Stimulated activated CD8-positive, alpha-beta memory T cell treated with anti-CD3 and anti-CD28 coated beads, Interleukin-2, amount 100 ng/mL, for 1 hour (primary cell): ENCODE measurements at places on chromosomes 4 and X.

GRCh38 chrX:136850441-136851175 lies 29.9 kb downstream of the RBMX start:
- no peak for DNase-seq

DNA sequence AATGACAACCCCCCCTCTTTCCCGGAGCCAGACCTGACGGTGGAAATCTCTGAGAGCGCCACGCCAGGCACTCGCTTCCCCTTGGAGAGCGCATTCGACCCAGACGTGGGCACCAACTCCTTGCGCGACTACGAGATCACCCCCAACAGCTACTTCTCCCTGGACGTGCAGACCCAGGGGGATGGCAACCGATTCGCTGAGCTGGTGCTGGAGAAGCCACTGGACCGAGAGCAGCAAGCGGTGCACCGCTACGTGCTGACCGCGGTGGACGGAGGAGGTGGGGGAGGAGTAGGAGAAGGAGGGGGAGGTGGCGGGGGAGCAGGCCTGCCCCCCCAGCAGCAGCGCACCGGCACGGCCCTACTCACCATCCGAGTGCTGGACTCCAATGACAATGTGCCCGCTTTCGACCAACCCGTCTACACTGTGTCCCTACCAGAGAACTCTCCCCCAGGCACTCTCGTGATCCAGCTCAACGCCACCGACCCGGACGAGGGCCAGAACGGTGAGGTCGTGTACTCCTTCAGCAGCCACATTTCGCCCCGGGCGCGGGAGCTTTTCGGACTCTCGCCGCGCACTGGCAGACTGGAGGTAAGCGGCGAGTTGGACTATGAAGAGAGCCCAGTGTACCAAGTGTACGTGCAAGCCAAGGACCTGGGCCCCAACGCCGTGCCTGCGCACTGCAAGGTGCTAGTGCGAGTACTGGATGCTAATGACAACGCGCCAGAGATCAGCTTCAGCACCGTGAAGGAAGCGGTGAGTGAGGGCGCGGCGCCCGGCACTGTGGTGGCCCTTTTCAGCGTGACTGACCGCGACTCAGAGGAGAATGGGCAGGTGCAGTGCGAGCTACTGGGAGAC lies 1.6 kb downstream of the PCDH10 start:
- DNase-seq: no peak

DNA sequence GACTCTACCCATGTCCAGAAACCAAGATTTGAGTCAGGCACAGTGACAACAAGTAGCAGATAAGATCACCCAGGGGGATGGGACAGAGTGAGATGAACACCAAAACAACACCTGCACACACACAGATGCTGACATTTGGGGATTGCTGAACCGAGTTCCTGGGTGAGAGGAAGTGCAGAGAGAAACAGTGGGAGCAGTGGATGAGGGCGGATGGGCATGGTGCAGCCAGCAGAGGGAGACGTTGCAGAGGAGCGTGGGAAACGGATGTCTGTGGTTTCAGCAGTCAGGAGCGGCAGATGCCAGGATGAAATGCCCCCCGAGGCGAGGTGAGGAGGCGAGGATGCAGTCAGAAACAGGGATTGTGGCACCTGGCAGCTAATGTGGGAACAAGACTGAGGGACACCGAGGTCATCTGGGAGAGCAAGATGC lies 78.6 kb upstream of the STS start:
- no peak for DNase-seq

- no peak for DNase-seq
Observed at GRCh38 chr4:174457468-174457867, 64.8 kb downstream of the HPGD start.

DNA sequence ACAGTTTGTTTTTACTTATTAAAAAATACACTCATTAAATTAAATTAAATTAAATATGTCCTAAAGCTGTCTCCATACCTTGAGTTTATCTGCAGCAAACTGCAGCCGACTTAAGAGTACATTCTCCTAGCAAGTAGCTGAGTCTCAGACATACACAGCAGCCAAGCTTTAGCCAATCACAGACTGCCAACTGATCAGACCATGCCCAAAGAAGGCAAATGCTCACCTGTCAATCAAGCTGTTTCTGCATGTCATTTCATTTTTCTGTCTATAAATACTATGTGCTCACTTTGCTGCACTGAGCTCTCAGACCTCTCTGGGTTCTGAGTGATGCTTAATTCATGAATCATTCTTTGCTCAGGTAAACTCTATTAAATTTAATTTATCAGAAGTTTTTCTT lies 280.9 kb upstream of the EPHA5 start:
- no peak for DNase-seq

GRCh38 chr4:158161551-158162354 lies 11.1 kb downstream of the GASK1B start:
- no peak for DNase-seq

DNA sequence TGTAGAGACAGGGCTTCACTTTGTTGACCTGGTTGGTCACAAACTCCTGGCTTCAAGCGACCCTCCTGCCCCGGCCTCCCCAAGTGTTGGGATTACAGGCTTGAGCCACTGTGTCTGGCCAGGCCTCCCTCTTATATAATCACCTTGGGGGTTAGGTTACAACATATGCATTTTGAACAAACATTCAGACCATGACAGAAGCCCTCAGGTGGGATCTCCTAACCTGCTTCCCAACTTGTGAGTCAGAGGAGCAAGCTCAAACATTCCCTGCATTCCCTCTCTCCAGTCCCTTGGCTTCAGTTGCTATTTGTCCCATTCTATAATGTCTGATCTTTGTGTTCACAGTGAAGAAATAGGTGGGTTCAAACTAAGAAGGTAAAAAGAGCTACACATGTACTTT lies 76.5 kb upstream of the NRK start:
- DNase-seq: no peak

GRCh38 chrX:119809185-119809666 lies 17.8 kb upstream of the RPL39 start:
- DNase-seq: no peak
